CD4-positive, alpha-beta T cell treated with Interleukin-4 for 1 hour (primary cell): ENCODE measurements at places on chromosomes 7 and 10.

DNA sequence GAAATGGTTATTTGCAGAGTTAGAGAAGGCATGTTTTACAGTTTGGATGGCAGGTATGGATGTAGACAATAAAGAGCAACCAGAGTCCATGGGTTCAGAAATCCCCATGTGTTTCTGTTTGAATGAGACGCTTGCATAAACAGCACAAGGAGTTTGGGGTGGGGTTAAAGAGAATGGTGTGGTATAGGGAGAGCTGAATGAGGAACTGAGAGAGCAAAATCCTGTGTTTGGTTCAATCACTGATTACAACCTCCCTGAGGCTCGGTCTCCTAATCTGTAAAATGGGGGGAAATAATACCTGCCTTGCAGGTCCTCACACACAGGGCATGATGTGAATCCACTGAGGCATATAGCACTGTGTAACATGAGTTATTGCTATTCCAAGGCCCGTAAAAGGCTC lies 23.7 kb downstream of the CAV1 start:
- DNase-seq, result no peak

DNA sequence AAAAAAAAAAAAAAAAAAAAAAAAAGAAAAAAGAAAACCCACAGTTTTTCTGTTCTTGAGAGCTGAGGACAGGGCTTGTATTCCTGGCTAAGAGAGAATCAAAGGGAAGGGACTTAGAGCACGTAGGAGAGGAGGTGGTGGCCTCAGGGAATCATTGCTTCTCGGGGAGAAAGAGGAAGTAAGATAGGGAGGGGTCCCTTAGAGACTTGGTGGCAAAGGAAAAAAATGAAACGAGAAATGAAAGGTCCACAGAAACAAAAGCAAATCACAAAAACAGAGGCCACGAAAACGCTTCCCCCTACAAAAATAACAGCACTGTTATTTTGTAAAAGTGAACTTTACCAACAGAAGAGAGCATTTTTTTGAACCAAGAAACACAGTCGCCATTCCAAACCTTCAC lies 323.1 kb upstream of the GALNT17 start:
- no peak for DNase-seq

DNA sequence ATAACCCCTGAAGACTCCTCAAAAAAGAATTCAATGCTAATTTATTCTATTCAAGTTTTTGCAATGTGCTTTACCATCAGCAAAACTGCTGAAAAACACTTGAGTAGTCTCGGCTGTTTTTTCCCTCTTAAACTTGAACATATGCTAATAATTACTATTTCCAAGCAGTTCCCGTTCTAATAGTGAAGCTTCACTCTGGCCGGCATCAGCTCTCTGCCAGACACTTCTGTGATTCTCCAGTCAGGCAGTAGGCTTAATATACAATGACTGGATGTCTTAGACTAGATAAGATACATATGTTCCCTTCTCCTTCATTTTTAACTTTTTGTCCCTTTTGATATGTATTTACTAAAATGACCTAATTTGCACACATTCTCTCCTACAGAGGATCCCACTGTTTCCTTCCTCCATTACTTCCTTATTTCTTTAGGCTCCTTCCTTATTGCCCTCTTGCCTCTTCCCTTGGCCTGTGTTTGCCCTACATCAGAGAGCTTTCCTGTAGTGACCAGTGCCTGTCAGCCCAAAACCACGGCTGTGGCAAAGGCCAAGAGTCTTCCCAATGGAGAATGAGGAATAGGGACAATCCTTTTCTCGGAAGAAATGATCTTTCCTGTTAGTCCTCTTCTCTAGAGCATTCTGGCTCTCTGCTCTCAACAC lies 23.5 kb downstream of the HEPACAM2 start:
- DNase-seq, result no peak

GRCh38 chr7:93551063-93551895 lies 23.2 kb downstream of the CALCR start:
- no peak for DNase-seq

DNA sequence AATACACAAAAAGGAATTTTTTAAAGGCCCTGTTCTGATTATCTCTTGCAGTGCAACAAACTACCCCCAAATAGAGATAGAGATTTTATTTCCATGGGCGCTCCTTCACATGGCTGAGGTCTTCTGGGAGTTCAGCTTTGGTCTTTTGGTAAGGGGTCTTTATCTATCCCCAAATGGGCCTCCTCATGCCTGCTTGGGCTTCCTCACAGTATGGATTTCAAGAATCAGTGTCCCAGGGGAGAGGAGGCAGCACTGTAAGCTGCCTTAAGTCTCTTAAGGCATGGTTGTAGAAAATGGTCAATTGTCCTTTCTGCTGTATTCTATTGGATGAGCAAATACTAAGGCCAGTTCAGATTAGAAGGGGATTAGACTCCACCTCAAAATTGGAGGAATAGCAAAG lies 966.2 kb downstream of the TYW1 start:
- DNase-seq, result no peak

- DNase-seq, result no peak
Measured at GRCh38 chr7:3942816-3943745, 642.0 kb downstream of the SDK1 start.

GRCh38 chr10:70190102-70190501 lies 19.8 kb upstream of the SAR1A start:
- no peak for DNase-seq

- DNase-seq, result no peak
Measured at GRCh38 chr7:45976485-45976856, 55.4 kb upstream of the IGFBP3 start.

- DNase-seq, result no peak
Measured at GRCh38 chr10:120667276-120667675, 183.9 kb upstream of the WDR11 start.

GRCh38 chr7:94658826-94659225 lies 2.9 kb upstream of the SGCE start:
- no peak for DNase-seq

DNA sequence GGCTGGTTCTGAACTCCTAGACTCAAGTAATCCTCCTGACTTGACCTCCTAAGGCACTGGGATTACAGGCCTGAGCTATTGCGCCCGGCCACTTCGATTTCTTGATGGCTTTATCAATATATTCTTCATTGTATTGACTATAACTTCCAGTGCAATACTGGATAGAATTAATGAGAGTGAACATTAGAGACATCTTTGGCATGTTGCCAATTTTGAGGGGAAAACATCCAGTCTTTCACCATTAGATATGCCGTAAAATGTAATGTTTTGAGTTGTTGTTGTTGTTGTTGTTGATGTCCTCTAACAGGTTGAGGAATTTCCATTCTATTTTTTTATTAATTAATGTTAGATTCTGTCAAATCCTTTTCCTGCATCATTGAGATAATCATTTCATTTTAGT lies 578.9 kb downstream of the ZWINT start:
- DNase-seq, result no peak

GRCh38 chr10:124688889-124689670 lies 55.1 kb downstream of the FAM53B start:
- DNase-seq, result peak; percentile 61

GRCh38 chr10:89279421-89279869 lies 22.4 kb upstream of the IFIT2 start:
- DNase-seq, result no peak

DNA sequence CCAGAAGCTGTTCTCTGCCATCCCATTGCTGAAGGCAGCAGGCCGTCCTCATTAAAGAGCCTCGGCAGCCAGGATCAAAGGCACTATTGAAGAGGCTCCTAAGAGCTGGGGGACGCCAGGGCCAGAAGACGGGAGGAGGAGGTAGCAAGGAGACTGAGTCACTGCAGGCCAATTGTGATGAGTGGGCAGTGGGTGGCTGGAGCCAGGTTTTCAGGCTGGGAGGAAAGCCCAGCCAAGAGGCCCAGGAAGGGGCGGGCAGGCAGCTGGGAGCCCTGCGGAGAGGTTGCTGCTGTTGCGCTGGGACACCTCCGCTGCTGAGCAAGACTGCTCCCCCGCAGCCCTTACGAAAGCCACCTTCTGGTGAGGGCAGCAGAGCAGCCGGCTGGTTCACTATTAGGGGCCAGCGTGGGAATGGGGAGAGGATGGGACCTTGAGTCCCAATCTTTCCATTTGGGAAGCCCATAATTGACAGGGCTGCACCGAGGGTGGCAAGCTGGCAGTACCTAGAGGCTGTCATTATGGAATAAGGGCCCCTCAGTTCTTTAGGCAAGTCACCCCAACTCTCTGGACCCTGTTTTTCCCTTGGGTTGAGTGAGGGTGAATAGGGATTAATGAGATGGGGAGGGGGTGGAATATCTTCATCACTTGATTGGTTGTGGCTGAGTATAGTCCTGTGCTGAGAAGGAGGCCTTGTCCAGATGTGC lies 48.4 kb downstream of the UNC5B start:
- no peak for DNase-seq

DNA sequence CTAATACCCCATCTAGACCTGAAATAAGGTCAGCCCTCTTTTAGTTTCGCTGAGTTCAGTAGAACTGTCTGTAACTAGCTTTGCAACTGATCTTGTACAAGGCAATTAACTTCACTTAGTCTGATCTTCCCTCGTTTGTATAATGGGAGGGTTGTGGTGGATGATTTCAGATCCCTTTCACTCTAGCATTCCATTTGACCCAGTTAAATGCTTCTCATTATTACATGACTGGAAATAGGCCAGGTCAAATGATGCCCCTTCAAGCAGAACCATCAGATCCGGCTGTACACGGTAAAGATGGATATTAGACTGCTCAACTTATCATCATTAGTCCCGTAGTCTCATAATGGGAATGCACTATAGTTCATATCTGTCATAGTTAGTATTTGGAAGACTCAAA lies 1009.0 kb downstream of the LRMDA start:
- DNase-seq, result no peak

DNA sequence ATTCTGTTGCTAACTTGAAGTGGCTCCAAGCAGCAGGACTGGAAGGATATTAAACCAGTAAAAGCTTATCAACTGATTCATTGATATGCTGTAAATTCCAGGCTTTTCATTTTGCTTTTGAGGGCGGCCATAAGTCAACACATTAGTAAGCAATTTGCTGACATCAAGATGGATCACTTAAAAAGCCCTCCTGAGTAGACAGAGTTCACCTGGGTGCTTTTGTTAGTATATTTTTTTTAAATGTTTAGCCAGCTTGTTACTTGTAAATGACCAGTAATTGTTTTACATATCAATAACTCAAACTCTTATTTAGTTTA lies 26.5 kb downstream of the RNF32 start:
- no peak for DNase-seq

DNA sequence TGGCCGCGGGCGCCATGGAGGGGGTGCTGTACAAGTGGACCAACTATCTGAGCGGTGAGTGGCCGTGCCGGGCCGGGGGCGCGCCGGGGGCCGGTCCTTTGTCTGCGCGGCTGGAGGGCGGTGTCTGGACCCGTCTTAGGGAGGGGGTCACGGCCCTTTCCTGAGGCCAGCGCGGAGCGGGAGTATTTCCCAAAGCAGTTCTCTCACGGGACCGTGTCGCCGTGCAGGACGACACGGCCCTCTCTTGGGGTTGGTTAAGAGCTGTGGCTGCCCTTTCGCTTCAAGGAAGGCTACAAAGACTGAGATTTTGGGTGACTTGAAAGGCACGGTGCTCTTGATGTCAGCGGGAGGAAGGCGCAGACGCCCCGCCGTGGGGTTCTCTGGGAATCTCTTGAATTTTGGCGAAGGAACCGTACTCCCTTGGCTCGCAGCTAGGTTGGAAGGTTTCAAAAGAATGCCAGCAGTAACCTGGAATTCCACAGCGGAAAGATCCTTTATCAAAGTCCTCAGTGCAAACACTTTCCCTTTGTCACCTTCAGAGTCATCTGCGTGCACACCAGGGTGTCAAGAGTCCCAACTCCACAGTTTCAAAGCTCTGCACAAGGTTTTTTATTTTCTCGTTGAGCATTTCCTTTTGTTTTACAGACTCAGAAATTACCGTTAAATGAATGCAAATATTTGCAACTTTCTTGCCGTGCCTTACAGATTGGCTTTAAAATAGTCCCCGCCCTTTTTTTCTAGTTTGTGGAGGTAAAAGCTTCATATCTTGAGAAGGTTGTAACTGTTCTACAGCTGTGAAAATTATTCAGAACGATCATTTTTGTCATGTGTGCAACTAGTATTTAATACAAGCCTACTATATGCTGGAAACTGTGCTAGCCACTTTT lies 780 bp downstream of the PLEKHA8 start:
- peak; percentile 12 for DNase-seq

GRCh38 chr10:11595395-11595692 lies 16.1 kb downstream of the USP6NL start:
- DNase-seq, result no peak

DNA sequence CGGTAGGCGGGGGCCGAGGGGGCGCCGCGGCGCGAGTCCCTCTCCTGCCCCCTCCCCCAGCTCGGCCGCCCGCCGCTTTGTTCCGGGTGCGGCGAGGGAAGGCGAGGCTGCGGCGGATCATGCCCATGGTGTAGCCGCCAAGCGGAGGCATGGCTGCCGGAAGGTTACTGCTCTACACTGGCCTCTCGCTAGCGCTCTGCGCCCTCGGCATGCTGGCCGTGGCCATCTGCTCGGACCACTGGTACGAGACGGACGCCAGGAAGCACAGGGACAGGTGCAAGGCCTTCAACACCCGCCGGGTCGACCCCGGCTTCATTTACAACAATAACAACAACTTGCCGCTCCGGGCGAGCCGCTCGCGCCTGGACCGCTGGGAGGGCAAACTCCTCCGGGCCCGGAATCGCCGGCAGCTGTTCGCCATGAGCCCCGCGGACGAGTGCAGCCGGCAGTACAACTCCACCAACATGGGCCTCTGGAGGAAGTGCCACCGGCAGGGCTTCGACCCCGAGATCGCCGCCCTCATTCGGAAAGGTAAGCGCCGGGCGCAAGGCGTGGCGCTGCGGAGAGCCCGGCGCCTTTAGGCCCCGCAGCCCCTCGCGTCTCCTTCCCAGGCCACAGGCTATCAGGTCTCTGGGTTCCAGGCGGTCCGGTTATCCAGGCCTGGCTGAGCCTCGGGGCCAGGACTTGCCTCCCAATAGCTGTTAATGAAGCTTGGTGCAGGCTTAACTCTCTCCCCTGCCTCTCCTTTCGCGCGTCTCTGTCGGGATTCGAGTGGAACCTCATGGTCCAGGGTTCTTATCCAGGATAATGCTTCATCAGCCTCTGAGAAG lies 513 bp downstream of the TMEM178B start:
- DNase-seq, result no peak

DNA sequence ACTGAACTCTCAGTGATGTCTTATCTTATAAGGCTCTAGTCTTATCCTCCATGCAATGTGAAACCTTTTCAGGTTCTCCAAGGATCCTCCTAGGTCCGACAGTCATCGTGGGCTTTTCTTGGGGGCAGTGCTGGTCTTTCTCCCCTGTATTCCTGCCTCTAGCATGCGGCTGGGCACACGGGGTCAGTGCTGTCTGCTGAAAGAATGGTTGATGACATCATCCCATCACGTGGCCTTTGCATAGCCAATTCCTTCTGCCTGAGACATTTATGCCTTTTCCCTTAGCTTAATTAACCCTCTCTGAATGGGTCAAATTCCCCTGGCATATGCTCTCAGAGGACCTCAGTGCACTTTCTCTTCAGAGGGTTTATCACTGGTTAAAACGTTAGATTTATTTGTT lies 27.0 kb upstream of the KCNK18 start:
- DNase-seq, result no peak
